ENCODE measurements at places on chromosomes 7 and 10. TPM values are rescaled to one million over a fixed set of nuclear protein-coding genes. Genes with fewer than 3 reads are reported as not detected.

- DNase-seq: no peak
Measured at GRCh38 chr7:153297141-153297540, 537.6 kb downstream of the ACTR3B start.

GRCh38 chr7:45211066-45211465, 53.5 kb downstream of the RAMP3 start:
- DNase-seq: no peak

- DNase-seq: no peak
Measured at GRCh38 chr10:11337516-11337915, 273.9 kb downstream of the USP6NL start.

ICA1 gene
- not detected for total RNA-seq

Measured in HepG2 (cell line).